Foreskin keratinocyte (primary cell): ENCODE measurements at places on chromosomes 12 and 14. TPM values are rescaled to one million over a fixed set of nuclear protein-coding genes. Genes with fewer than 3 reads are reported as not detected.

DNA sequence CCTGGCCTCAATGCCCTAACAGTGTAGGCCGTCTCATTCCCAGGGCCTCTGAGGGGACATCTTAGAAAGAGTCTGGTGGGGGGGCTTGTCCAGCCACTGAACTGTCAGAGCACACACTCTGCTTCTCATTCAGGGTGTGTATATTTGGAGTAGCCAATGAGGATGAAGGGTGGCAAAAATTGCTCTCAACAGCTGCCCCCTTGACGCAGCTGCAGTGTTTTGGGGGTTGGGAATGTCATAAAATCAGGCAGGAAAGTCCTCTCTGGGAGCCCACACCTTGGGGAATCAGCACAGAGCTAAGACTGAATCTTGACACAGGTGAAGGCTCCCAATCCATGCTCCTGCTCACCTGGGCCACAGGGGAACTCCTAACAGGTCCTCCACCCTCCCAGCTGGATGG lies 1.5 kb downstream of the RASAL1 start:
- DNase-seq: no peak

- peak; percentile 40 for DNase-seq
Measured at GRCh38 chr14:32012062-32012461, 65.0 kb upstream of the ARHGAP5 start.

DNA sequence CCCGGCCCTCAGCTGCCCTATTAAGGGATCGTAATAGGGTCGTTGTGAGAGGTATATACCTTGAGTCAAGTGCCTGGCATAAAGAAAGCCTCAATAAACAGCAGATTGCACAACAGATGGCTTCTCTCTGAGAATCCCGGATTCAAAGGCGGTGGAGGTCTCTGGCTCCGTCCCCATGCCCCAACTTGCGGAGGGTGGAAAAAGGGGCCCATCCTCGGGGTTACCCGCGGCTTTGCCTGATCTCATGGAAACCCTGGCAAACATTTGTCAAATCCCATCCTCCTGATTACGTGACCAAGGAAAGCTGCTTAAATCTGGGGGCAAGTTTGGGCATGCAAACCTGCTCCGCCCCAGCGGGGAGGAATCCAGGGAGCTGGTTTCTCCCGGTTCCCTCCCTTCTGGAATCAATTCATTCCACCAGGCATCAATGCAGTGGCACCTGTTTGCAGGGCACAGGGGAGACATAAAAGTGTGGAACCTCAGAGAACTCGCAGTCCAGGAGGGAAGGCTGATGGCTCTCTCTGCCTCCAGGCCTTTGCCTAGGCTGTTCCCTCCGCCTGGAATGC lies 12.3 kb downstream of the TRPV4 start:
- DNase-seq: peak; percentile 87

- DNase-seq: no peak
Measured at GRCh38 chr14:22870811-22871223, 723 bp upstream of the LRP10 start.

GRCh38 chr12:52662093-52662917 lies 10.3 kb upstream of the KRT2 start:
- DNase-seq: no peak

- no peak for DNase-seq
Measured at GRCh38 chr12:114347861-114348260, 58.1 kb downstream of the TBX5 start.

GRCh38 chr14:23398348-23398747 lies 9.7 kb downstream of the MYH6 start:
- DNase-seq: no peak

DNA sequence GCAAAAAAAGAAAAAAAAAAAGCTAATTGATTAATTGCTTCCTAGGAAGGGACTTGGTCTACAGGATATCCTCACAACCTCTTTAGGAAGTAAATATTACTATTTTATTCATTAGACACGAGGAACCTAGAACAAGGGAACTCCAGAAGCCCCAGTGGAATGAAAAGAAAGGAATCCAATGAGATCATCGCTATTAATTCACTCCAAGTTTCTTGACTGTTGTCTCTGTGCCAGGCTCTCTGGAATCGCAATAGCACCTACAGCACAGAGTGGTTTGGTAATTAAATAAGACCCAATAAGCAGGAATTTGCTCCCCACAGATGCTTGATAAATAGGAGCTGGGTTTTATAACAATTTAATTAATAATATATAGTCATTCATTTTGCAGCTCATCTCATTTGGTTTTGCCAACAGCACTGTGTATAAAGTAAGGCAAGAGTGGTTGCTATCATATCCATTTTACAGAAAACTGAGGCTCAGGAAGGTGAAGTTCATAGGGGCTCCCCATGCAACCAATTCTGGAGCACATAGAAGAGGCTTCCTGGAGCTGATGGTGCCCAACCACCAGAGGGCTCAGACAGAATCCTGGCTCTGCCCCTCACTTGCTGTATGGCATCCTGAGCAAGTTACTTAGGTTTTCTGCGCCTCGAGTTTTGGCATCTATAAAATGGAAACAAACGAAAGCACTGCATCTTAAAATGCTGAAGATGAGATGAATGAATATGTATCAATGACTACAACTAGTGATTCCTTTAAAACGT lies 420.2 kb downstream of the MED13L start:
- no peak for DNase-seq

DNA sequence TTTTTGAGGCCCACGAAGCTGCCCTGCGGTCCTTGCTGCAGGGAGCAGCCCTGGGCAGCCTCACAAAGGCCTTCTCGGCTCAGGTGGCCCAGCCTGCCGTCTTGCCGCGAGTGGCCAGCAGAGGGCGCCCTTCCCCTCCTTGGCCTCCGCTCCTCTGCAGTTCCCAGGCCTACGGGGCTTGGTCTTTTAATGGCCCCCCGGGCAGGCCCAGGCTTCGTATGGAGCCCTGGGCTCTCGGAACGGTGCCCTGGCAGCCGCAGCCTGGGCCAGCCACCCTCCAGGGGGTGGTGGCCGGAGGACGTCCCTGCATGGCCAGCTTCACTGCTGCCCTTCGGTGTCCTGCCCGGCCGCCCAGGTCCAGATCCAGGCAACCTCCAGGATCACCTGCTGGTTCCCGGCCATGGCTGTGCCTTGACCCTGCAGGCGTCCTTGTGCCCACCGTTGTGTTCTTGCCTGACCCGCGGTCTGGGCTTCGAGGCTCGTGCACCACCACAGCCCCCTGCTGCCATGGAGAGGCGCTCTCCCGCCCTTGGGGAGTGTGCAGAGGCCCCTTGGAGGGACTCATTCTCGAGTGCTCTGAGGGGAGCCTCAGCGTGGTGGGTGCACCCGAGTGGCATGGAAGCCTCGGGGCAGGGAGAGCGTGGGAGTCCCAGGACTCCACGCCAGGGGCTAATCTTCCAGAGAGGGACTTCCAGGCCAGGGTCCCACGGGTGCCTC lies 9.4 kb downstream of the ASPG start:
- no peak for DNase-seq

DNA sequence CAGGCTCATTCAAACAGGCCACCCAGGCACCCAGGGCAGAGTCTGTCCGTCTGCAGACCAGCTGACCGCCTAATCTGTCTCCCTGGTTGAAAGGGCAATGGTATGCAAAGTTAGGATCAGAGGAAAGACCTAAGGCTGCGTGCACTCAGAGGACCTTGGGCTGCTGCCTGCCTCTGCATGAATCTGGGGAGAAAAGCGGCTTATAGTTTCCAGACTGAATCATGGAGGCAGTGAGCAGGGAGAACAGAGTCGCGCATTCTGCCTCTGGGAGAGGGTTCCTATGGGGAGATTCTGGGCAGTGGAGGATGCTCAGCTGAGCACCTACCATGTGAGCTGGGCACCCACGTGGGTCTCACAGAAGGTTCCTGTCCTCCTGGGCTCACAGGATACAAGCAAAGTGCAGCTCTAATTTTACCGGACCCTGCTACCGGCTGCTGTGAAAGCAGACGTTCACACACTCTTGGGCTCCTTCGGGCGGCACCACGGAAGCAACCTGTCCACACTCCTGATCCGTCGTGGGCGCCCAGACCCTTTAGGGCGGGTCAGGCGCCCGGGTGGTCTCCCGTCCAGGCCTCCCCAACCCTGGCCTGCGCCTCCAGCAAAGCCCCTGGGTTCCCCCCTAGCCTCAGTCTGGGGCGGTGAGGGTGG lies 772 bp downstream of the SCARB1 start:
- DNase-seq: no peak

MUCL1 gene
- total RNA-seq: not detected in 2 replicates

PLA2G1B gene
- not detected in 2 replicates for total RNA-seq

DEPDC4 gene
- 1.3 and 2.5 TPM in 2 replicates for total RNA-seq

INTS13 gene
- total RNA-seq: 37.1 and 57.1 TPM in 2 replicates
